ENCODE measurements at places on chromosomes 2 and 18.

- no peak for DNase-seq
Observed at GRCh38 chr2:16647992-16648617, 17.5 kb downstream of the CYRIA start.

- no peak for DNase-seq
Observed at GRCh38 chr18:13613099-13613498, 113.3 kb downstream of the FAM210A start.

DNA sequence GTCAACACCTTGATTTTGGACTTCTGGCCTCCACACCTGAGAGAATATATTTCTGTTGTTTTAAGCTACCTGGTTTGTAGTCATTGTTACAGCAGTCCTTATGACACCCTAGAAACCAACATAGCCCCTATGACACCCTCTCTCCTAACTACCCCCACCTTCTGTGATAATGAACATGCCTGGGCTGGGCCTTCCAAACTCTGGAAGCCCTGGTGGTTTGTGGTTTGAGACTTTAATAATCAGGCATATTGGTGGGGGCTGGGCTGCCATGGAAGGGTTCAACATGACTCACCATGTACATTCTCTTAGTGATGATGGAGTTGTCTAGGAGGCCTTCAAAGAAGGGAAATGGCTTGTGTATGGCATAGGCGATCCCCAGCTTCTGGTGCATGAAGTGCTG is 3.3 kb downstream of the SP110 start:
- DNase-seq, result no peak

- no peak for DNase-seq
Observed at GRCh38 chr2:47459021-47459420, 56.1 kb downstream of the MSH2 start.

DNA sequence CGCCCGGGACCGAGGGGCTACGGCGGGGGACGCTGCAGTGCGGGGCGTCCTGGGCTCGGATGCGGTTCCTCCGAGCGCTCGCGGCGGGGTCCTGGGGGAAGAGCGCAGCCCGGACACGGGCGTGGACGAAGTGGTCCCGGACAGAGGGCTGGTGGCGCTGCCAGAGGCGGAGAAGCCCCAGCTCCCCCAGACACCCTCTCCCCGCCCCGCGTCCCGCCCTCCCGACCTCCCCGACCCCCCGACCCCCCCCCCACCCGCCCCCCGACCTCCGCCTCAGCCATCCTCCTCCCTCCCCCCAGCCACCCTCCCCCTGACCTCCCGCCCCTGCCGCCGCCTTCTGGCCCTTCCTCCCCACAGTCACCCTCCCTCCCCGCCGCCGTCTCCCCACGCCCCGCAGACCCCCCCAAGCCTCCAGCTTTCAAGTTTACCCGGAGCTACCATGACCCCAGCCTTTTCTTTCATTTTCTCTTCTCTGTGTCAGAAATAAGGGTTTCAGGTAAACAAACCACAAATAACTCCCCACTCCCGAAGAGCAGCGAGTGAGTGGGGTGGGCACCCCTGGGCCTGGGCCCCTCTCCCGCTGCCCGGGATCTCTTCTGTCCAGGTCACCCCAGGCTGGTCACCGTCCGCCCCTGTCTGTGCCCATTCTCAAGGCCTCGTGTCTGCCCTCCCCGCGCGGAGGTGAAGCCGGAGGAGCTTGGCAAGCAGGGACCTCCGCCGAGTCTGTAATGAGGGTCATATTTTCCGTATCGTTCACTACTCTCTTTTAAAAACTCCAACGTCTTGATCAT is 5.1 kb downstream of the NFATC1 start:
- DNase-seq, result no peak

GRCh38 chr2:224023188-224023587 is 15.9 kb downstream of the SERPINE2 start:
- peak; percentile 21 for DNase-seq

GRCh38 chr18:47287911-47288585 is 36.6 kb upstream of the SKOR2 start:
- DNase-seq, result no peak

- DNase-seq, result no peak
Observed at GRCh38 chr2:206354129-206354528, 79.7 kb downstream of the ZDBF2 start.

- no peak for DNase-seq
Observed at GRCh38 chr2:234002281-234002680, 48.2 kb upstream of the SPP2 start.

DNA sequence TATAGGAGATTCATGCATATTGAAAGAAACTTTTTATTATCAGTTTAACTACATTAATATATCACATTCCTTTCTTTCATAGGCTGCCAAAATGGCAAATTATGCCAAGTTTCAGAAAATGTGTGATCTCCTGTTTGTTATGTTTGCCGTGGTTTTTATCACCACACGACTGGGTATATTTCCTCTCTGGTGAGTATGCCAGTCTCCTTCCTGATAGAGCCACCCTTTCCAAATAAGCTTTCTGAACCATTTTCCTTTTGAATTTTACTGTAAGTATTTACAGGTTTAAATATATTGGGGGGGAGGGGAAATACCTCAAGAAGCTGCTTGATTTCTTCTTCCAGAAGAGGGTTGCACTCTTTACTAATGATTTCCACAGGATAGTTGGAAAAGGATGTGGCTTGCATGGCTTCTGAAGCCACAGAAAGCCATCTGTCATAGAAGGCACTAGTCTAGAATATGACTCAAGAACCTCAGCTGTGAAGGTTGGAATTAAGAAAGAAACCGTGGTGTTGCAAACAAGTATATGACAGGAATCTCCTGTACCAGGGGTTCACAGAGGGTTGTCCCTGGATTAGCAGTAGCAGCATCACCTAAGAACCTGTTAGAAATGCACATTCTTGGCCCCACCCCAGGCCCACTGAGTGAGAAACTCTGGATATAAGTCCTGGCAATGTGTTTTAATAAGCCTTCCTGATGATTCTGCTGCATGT is 84.5 kb upstream of the NOSTRIN start:
- no peak for DNase-seq

- DNase-seq, result no peak
Observed at GRCh38 chr18:8264861-8265411, 344.3 kb upstream of the RAB12 start.

- DNase-seq, result no peak
Observed at GRCh38 chr2:168529054-168529833, 73.2 kb downstream of the CERS6 start.

DNA sequence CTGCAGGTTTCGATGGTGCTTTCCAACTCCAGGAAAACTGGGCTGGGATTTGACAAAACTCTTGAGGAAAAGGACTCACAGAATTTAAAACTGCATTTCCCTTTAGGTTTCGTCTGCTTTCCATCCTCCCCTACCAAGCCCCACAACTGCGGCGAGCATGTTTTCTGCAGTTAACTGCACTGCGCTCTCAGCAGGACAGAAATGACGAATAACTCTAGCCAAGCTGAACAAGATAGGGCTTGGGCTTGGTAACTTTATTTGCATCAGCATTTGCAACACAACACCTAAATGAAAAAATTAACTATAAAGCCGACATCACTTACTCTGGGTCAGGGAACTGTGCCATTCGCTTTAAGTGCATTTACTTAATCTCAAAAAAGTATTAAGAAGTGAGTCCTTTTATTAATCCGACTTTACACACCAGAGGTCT is 669 bp upstream of the PIKFYVE start:
- peak; percentile 23 for DNase-seq

- peak; percentile 0 for DNase-seq
Observed at GRCh38 chr2:102764083-102764482, 2.3 kb downstream of the TMEM182 start.

- peak; percentile 2 for DNase-seq
Observed at GRCh38 chr2:16201848-16202247, 261.5 kb downstream of the MYCN start.

DNA sequence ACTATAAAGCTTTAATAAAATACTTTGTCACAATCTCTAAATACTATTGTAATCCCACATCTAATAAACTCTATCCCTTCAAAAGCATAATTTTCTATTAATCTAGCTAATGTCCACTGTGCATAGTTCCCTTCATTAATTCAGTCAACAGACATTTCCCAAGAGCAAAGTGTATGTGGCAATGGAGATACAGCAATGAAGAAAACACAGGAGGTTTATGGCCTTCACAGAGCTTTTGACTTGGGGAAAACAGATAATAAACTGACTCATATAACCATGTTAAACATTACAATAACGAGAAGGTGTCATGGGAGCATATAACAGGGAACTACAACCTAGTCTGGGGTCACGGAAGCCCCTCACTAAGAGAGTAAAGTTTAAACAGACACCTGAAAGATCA is 86.3 kb downstream of the SPIRE1 start:
- DNase-seq, result no peak

- peak; percentile 46 for DNase-seq
Observed at GRCh38 chr2:148675708-148676107, 31.2 kb downstream of the EPC2 start.

- no peak for DNase-seq
Observed at GRCh38 chr2:176091329-176092258, 927 bp upstream of the HOXD13 start.

- DNase-seq, result no peak
Observed at GRCh38 chr2:162974771-162975170, 136.2 kb upstream of the KCNH7 start.

GRCh38 chr2:219722276-219722879 is 94.9 kb downstream of the SLC4A3 start:
- DNase-seq, result peak; percentile 88

GRCh38 chr2:191866195-191866594 is 19.3 kb upstream of the CAVIN2 start:
- DNase-seq, result no peak

DNA sequence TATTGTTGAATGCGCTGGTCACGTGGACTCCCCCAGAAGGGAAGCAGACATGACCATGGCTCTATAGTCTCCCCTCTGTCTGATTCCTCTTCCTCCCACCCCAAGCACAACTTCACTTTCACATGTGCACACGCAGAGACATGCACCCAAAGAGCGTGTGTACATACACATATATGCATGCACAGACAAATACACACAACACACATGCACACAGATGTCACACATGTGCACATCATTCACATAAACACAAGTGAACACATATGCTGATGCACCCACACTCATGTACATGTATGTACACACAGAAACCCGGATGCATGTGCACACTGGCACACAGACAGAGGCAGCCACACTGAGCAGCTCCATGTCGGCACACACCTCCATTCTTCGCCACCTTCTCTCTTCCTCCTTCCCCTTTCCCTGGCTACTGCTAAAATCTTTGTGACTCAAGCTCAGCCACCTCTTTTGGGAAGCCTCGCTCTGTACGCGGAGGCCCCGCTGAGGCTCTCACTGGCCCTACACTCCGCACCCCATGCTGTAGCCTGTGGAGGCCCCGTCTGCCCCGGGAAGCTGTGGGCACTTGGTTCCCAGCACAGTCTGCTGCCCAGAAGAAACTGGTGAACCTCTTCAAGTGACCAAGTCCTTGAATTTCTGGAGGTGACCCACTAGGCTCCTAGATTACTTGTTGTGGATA is 101.6 kb upstream of the TEX51 start:
- no peak for DNase-seq

- no peak for DNase-seq
Observed at GRCh38 chr2:109433926-109434325, 179.8 kb downstream of the SEPTIN10 start.

- DNase-seq, result no peak
Observed at GRCh38 chr2:27231921-27232320, 14.8 kb downstream of the CAD start.

GRCh38 chr2:161159456-161160225 is 587 bp upstream of the TANK start:
- no peak for DNase-seq

- no peak for DNase-seq
Observed at GRCh38 chr2:191347154-191347553, 102.0 kb downstream of the MYO1B start.

DNA sequence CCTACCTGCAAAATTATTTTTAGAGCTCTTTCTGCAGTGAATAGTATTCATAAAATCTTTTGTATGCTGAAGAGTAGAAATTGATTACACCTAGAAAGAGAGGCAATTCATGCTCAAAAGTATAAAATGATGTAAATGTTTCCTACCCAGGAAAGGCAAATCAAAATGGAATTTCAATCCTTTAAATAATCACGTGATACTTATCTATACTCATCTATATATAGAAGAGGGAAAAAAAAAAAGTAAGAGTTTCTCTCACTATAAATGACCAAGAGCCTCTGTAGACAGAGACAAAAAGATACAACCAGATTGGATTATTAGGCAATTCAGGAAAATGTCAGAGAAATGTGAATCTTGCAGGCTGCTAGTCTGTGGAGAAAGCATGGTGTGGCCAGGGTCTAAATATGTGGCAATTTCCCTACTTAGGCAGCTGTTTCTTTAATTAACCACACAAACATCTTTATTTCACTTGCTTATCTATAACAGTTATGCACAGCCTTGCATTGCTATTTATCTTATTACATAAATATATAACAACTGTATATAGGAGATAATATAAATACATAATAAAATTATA is 39.5 kb downstream of the METTL8 start:
- no peak for DNase-seq

DNA sequence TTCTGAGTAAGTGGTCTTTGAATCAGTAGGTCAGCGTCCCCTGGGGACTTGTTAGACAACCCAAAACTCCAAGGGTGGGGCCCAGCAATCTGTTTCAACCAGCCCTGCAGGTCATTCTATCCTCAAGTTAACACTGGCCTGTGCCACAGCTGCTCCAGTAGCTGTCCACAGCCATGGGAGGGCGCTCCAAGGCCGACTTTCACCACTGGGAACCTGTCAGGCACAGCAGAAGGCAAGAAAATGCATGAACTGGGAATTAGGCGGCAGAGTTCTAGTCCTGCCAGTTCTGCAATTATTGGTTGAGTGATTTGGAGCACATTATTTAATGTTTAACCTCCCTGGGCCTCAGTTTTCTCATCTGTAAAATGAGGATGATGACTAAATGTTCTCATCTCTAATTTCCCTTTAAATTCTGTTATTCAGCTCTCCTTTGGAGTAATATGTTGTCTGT is 17.4 kb upstream of the MRPL33 start:
- DNase-seq, result peak; percentile 82

DNA sequence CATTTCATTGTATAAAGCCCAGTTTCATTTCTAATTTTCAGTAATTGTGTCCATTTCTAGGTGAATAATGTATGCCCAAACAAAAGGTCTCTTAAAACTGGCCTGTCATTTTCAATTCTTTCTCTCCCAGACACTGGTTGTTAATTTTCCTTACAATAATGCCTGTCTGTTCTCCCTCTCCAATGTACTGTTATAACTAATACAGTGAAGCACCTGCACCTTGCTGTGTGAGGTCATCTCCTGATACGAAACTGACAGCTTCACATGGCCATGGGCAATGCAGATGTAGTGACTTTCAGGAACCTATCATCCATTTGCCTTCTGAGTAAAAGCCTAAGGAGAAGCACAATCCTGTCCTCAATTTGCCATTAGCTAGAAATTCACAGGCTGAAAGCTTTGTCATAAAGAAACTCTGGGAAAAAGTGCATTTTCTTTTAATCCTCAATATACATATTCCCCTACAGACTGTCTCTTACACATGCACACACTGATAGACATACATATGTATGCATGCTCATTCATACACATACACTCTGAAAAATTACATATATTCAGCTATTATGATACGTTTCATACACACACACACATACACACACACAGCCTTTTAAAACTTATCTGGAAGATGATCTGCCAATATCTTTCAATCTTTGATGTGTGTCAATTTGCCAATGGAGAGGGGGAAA is 1030.3 kb downstream of the TDRD15 start:
- no peak for DNase-seq

- DNase-seq, result peak; percentile 11
Observed at GRCh38 chr2:70442301-70443077, 111.1 kb downstream of the TGFA start.
